ENCODE measurements at places on chromosomes 11 and 22.

DNA sequence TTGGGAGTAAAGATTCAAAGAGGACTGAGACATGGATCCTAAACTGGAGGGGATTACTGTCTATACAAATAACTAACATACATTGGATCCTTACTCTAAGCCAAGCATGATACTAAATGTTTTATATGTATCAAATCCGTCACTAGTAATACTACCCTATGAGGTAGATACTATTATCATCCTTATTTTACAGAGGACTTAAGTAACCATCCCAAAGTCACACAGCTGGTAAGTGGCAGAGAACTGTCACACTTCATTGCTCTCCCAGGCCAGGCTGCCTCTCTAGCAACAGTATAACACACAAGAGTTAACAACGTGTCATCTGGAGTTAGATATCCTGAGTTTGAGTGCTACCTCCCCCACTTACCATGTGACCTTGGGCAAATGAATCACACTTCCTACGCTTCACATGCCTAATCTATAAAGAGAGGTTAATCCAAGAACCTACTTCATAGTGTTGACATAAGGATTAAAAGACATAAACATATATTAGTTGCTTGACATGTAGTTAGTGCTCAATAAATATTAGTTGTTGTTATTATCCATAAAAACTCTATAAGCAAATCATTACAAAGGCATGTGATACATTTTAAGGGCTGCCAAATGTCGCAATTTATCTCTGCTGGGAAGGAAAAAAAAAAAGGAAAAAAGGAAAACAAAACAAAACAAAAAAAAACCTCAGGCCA, 33.8 kb upstream of the SPON1 start:
- no peak overlapping the region for H3K4me3 ChIP-seq
- no peaks in the 10 kb centered on the region for H3K27me3 ChIP-seq
- no peak for DNase-seq

DNA sequence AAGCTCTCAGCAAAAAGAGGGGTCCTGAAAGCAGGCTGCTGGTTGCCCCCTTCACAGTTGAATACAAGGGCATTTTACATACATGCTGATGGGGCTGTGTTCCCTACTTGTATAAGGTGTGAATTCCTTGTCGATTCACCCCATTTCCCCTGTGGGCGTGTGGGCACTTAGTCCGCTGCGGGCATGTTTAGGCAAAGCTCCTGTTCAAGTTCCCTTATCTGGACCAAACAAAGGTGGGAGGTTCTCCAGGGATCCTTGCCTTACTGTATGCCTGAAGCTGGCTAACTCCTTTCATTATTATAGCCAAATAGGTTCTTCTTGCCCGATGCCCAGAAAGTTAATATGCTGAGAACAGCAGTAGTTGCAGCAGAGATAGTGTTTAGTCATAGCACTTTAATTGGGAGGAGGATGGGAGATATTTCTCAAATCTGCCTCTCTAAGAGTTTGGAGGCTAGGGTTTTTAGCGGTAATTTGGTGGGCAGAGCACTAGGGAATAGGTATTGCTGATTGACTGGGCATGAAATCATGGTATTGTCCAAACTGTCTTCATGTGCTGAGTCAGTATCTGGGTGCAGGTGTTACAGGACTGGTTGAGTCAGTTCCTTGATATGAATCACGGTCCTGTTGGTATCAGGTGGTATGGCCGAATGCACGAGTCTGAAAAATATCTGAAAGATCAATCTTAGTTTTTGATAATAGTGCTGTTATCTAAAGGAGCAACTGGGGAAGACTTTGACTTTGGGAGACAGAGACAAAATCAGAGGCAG, 32.7 kb downstream of the METTL15 start:
- DNase-seq = no peak
- H3K36me3 ChIP-seq = no peaks in the 10 kb centered on the region
- no peaks in the 10 kb centered on the region for H3K27me3 ChIP-seq

DNA sequence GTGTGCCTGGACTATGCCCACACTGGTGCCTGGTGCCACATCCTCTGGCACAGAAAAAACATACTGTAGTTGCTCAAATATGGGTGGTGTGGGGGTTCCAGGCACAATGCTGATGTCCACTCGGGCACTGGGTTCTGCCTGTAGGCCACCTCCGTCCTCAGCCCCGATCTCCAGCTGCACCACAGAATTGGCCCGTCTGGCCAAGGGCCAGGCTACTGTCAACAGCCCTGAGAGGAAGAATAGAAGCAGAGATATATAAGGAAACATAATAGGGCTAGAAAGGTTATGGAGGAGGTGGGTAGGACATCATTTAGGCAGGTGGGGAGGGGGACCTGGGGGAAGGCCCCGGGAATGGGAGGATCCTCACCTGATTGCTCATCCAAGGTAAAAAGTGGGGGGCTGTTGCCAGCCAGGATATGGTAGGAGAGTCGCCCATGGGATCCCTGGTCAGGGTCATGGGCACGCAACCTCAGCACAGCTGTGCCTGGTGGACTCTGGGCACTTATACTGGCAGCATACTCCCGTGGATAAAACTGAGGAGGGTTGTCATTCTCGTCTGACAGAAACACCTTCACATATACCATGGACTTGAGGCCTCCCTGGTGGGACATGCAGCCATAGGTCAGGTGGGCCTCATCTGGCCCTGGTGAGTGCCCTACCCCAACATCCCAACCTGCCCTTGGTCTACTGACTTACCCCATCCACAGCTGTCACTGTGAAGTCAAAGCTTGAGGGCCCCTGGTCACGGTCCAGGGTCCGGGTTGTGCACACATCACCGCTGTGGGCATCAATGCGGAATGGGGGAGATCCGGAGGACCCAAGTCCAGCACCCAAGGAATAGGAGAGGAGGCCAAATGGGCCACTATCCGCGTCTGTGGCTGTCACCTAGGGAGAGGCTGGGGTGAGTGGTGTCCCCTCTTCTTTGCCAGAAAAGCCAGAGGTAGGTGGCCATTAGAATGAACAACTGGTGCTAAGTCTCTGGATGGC, 14.5 kb upstream of the TPP1 start:
- H3K4me3 ChIP-seq = no peak overlapping the region
- no peak for DNase-seq
- H3K27me3 ChIP-seq = no peaks in the 10 kb centered on the region
- H3K4me1 ChIP-seq = peaks cover 4% of the 10 kb centered on the region
- H3K27ac ChIP-seq = no peak overlapping the region
- peaks cover 2% of the 10 kb centered on the region for H3K36me3 ChIP-seq

DNA sequence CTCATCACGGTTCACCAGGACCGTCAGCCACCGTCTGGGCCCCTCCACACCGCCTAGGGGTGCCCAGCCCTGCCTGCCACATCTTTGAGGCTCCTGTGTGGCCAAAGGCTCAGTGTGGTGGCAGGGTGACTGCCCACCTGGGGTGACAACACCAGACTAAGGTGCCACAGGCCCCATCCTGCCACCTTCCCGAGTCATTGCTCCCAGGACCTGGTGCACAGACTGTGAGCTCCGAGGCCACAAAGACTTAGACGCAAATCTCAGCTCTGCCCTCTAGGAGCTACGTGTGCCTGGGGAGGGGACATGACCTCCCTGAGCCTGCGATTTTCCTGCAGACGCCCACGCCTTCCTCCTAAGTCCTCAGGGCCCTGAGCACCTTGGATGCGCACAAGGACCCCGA, 36.5 kb downstream of the KIAA0930 start:
- peaks cover 20% of the 10 kb centered on the region for H3K36me3 ChIP-seq
- no peaks in the 10 kb centered on the region for H3K27me3 ChIP-seq
- no peaks in the 10 kb centered on the region for H3K4me1 ChIP-seq
- no peak overlapping the region for H3K4me3 ChIP-seq
- H3K27ac ChIP-seq = no peak overlapping the region
- no peak for DNase-seq

GRCh38 chr11:123218451-123218850, 23.4 kb upstream of the CLMP start:
- no peaks in the 10 kb centered on the region for H3K4me1 ChIP-seq
- no peak overlapping the region for H3K4me3 ChIP-seq
- no peaks in the 10 kb centered on the region for H3K36me3 ChIP-seq
- H3K27me3 ChIP-seq = no peaks in the 10 kb centered on the region
- H3K27ac ChIP-seq = no peak overlapping the region
- DNase-seq = no peak

DNA sequence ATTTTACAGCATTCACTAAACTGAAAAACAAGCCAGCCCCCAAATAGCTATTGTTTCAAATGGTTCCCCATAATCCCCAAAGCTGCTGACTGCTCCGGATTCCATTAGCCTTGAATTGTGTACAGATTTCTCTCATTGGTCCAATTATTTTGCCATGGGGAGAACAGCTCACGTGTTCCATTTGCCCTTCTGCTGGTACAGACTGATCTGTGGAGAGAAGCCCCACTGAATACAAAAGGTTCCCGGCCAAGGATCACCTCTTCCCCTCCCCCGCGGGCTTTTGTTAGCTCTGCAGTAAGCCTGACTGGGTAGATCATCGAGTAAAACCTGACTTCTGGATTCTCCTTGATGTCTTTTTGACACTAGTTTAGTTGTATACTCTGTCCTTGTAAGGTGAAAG, 9.1 kb upstream of the MAPK8IP1 start:
- DNase-seq = no peak
- H3K27me3 ChIP-seq = no peaks in the 10 kb centered on the region

DNA sequence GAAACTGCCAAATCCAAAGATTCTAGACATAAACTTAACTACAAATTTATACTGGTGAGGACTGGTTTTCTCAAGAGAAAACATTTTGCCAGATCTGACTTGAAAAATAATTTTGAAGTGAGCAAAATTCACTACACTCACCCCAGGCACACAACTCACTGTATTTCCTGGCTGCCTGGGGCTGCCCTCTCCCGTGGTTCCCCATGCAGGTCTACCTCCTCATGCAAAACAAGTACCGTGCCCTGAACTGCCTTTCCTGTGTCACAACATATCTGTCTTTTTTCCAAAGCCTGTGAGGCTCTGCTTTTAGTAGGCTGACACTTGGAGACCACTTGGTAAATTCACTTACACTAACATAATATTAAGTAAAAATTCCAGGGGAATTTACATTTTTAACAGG, 76.4 kb downstream of the LIF start:
- peaks cover 13% of the 10 kb centered on the region for H3K4me1 ChIP-seq
- H3K36me3 ChIP-seq = no peaks in the 10 kb centered on the region
- H3K4me3 ChIP-seq = no peak overlapping the region
- no peak for DNase-seq

DNA sequence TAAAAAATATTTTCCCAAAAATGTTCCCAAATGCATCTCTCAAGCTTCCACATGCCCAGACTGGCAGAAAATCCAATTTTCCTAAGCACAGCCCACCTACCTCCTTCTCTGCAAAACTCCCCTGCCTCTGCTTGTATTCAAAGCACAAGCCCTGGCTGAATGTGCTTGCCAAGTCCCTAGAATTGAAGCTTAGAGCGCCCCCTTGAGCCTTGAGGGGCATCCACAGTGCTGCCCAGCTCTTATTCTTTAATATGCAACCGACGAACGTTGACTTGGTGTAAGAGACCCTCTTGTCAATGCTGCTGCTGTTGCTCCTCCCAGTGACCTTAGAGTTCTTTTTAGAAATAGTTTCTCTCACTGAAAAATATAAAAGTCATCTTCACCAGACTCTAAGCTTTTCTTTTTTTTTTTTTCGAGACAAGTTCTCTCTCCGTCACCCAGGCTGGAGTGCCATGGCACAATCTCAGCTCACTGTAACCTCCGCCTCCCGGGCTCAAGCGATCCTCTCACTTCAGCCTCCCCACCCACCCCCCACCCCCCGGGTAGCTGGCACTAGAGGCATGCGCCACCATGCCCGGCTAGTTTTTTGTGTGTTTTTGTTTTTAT, 63.5 kb upstream of the CAPRIN1 start:
- peak; percentile 58 for DNase-seq
- H3K36me3 ChIP-seq = no peaks in the 10 kb centered on the region
- peaks cover 2% of the 10 kb centered on the region for H3K27me3 ChIP-seq
- no peak overlapping the region for H3K4me3 ChIP-seq
- H3K27ac ChIP-seq = no peak overlapping the region

DNA sequence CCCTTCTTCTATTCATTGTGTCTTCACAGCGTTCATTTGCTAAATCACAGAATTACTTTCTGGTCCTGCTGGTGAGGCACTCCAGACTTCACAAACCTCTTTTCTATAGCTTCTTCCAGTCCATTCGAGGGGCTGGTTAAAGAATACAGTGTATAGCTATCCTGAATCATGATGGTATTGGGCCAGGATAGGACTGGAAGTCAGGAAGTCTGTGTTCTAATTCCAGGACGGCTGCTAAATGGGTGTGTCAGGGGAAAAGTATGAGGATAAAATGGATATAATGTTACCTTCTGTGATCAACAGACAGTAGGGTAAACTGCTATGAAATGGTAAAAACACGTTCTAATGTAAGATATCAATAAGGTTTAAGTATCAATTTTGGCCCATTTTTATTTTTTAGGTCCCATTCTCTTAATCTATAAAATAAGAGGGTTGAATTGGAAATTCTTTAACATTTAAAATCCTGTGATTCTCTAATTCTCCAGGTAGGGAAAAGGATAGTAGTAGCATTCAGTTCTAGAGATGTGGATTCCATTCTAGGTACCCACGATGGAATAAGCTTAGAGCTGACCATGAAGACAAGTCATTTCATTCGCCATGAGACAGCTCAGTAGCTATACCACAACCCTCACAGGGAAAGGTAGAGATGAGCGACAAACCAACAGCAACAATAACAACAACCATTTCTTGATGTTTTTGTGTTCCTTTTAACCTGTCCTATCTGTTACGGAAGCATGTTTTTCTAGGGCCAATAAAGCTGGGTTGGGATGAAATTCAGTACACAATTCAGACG, 96.1 kb downstream of the SLC1A2 start:
- peaks cover 16% of the 10 kb centered on the region for H3K4me1 ChIP-seq
- no peak overlapping the region for H3K27ac ChIP-seq
- no peak for DNase-seq
- H3K27me3 ChIP-seq = no peaks in the 10 kb centered on the region
- H3K36me3 ChIP-seq = no peaks in the 10 kb centered on the region

- no peaks in the 10 kb centered on the region for H3K36me3 ChIP-seq
- H3K4me3 ChIP-seq = no peak overlapping the region
- H3K4me1 ChIP-seq = no peaks in the 10 kb centered on the region
- no peak overlapping the region for H3K27ac ChIP-seq
- no peak for DNase-seq
These were observed 128.8 kb downstream of the MED15 start for GRCh38 chr22:20636075-20636812.

DNA sequence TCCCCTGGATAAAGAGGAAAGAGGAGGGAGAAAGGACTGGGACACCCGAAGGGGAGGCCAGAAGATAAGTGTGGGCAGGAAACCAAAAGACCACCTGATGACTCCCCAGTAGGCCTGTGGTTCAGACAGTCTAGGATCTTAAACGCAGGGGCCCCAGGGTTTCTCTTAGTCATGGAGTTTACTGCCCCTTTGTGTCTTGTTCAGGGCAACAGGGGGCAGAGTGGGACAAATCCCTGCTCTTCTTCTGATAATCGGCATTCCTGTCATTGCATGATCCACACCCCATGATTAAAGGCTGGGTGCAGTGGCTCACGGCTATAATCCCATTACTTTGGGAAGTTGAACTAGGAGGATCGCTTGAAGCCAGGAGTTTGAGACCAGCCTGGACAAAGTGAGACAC, 4.7 kb upstream of the TMPRSS13 start:
- H3K27me3 ChIP-seq = no peaks in the 10 kb centered on the region
- H3K4me3 ChIP-seq = no peak overlapping the region
- no peak for DNase-seq

All from CD4-positive, alpha-beta T cell (primary cell).